SK-MEL-5 (cell line): ENCODE measurements at places on chromosomes 13 and 19.

DNA sequence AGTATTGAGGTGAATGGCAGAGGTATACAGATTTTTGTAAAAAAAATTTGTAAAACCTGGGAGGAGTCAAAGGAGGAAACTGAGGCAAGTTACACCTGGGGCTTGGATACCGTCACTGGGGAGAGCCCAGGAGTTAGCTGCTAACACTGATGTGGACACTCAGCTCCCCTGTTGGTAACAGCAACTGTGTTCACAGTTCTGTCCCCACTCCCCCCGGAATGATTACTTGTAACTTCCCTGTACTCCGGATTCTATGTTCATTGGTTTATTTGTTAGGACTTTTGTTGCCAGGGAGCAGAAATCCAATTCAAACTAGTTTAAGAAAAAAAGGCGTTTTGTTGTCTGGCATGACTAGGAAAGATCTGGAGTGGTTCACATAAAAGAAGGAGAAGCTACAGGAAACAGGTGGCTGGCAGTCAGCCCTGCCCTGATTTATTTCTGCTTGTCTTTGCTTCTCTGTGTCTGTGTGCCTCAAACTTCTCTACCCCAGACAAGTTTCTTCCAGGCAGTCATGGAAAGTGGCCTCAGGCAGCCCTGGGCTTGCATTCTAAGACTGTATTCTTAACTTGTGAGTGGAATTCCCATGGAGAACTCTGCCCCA, 2.3 kb upstream of the GPR12 start:
- peak; percentile 41 for DNase-seq

GRCh38 chr13:27006519-27007161, 165.0 kb downstream of the USP12 start:
- DNase-seq = no peak

DNA sequence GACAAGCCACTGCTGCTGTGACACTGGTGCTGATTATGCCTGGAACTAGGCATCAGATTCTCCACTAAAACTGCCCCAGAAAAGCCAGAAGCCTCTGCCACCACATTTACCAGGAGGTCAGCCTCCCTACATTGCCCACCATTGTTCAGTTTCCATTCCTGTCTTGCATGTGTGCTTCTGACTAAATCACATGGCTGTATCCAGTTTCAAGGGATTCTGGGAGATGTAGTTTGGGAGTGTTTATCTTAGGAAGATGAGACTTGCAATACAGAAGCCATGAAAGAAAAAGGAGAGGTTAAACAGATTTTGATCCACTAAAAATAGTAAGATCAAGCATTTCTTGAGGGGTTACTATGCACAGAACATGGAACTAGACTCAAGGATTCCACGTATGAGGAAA, 40.7 kb upstream of the SERPINE3 start:
- peak; percentile 64 for DNase-seq

GRCh38 chr13:101209206-101209893, 207.0 kb downstream of the NALCN start:
- DNase-seq = no peak

DNA sequence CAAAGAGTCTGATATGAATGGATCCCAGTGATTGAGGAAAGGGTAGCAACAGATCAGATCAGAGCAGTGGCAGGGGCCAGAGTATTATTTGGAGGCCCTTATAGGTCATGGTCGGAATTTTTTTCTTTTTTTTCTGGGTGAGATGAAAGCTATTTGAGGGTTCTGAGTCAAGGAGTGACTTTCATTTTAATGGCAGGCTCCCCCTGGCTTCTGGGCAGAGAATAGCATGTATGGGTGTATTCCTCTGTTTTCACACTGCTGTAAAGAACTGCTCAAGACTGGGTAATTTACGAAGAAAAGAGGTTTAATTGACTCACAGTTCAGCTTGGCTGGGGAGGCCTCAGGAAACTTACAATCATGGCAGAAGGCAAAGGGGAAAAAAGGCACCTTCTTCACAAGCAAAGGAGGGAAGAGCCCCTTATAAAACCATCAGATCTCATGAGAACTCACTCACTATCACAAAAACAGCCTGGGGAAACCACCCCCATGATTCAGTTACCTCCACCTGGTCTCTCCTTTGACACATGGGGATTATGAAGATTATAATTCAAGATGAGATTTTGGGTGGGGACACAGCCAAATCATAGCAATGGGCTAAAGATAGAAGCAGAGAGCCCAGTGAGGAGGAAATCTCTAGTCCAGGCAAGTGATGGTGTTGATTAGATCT, 3.0 kb upstream of the SLC6A16 start:
- peak; percentile 64 for DNase-seq

DNA sequence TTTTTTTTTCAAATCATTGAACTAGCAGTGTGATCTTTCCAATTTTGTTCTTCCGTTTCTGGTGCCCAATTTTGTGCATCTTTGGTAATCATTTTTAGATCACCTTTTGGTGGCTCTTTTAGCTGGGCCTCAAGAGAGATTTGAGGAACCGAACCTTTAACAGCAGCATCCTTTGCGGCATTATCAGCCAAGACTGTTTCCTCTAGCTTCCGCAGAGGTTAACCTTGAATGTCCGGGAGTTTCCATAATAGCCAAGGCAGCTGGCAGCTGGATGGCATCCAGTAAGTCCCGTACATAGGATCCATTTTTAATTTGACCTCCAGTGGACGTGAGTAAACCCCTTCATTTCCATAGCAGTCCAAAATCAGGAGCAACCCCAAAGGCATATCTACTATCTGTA, 9.6 kb downstream of the IRGC start:
- no peak for DNase-seq

GRCh38 chr19:57096685-57097361, 23.0 kb upstream of the USP29 start:
- DNase-seq = no peak

GRCh38 chr19:1860042-1860775, 3.2 kb downstream of the KLF16 start:
- DNase-seq = no peak

DNA sequence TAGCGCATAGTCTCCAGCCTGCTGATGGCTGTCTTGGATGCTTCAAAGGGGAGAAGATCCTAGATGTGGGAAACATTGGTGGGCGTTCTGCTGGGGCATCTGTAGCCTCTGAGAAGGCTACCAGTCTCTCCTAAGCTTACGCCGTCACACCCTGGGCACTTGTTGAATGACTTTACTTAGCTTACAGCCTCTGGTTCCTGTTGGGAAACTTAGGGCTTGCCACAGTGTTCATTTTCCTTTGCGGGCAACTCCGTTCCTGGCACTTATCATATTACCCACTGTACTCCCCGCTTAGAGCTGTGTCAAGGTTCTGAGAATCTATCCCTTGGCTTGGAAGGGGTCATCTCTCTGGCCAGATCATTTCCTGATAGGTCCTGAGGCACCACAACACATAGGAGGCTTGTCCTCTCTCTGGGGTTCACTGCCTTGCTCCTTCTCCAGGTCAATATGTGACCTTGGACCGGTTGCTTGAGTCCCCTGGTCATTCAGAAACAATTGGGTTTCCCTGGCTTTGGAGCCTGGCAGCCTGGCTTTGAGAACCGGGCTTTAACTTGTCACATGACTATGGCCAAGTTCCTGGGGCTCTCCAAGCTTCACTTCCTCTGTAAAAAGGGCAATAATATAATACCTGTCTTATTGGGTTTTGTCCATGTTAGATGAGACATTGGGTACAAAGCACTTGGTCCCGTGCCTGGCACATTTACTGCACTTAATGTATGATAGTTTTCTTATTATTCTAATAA, 20.5 kb upstream of the ALOX5AP start:
- DNase-seq = no peak

DNA sequence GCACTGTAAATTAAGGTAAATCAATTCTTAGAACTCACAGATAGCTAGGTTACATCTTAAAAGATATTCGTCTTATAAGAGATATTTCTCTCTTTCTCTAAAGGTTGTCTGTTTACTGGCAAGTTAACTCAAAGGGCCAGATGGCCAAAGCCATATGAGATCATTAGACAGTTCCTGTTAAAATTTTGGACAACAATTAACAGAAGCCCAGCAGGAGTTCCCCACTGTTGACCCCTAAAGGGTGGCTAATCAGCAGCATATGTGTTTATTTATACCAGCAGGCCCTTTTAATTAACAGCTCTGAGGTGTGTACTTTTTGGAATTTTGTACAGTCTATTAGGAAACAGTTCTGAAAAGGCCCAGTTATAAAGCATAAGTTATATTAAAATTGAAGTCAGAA, 245.8 kb downstream of the LIG4 start:
- DNase-seq = no peak

GRCh38 chr13:72643311-72643989, 84.0 kb downstream of the MZT1 start:
- peak; percentile 60 for DNase-seq

GRCh38 chr13:71261256-71261655, 605.7 kb downstream of the DACH1 start:
- no peak for DNase-seq

- DNase-seq = no peak
Observed at GRCh38 chr13:37597477-37598025, 1.0 kb downstream of the POSTN start.

DNA sequence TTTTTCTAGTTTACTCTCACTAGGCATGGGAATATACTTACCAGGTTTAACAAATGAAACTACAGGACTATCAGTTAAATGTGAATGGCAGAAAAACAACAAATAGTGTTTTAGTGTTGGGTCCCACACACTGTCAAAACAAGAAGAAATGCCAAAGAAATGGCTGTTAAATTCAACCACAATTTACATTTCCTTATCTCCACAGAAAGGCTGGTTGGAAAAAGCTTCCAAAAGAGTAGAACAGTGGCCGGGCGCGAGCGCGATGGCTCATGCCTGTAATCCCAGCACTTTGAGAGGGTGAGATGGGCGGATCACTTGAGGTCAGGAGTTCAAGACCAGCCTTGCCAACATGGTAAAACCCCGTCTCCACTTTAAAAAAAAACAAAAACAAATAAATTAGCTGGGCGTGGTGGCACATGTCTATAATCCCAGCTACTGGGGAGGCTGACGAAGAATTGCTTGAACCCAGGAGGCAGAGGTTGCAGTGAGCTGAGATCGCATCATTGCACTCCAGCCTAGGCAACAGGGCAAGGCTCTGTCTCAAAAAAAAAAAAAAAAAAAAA, 66.5 kb downstream of the SERP2 start:
- no peak for DNase-seq

GRCh38 chr13:99861771-99862170, 109.8 kb downstream of the ZIC5 start:
- no peak for DNase-seq

- no peak for DNase-seq
Observed at GRCh38 chr19:30634131-30634830, 262.1 kb downstream of the ZNF536 start.

- no peak for DNase-seq
Observed at GRCh38 chr19:1038978-1039645, 795 bp upstream of the ABCA7 start.

DNA sequence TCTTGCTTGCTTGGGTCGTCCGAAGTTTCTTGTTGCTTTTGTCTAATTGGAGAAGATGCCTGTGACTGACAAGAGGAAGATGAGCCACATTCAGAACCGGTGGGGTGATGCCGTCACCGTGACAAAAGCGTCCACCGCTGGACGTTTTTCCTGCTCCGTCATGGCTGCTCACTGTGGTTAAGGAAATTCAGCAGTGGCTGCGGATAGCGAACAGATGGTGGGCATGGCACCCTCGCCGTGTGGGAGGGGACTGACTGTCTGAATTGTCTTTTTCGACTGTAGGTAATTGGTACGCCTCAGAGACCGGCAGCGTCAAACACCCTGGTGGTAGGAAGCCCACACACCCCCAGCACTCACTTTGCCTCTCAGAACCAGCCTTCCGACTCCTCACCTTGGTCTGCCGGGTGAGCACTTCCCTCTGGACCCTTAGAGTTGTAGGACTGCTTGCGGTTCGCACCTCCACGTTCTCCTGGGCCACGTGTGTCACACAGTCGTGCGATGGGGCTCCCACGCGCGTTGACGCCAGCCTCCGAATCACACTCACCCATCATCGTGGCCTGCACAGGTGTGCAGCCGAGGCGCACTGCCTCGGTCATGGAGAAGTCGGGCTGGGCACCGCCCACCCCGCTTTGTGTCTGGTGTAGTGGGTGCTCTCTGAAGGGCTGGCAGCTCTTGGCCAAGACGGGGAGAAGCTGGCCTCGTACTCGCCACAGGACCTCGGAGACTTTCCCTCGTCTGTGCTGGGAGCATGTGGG, 26.5 kb downstream of the ATP4B start:
- DNase-seq = no peak

DNA sequence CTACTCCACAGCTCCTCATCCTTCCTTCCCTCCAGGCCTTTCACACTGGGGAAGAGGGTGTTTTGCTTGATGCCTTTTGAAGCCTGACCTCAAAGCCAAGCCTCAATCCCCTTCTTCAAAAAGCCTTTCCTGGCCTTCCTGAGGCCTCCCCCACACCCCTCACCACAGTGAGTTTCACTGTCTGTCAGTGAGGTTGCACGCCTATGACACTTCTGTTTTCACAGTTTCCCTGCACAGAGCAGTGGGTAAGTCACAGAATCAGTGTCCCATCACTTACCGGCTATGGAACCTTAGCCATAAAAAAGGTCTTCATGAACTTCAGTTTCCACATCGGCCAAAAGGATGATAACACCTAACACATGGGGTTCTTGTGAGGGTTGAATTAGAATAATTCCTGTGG, 371.4 kb downstream of the UQCRFS1 start:
- no peak for DNase-seq

DNA sequence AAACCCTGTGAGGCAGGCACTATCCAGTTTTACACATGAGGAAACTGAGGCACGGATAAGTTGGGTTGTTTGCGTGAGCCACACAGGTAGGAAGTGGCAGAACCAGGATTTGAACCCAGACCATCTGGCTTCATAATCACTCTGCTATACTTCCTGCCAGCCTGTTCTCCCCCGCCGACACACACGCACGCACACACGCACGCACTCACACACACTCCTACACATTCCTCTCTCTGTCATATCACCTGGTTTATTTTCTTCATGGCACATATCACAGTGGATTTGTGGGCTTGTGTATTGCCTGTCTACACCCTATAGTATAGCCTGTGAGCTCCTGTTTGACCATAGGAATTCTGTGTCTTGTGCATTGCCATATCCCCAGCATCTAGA, 140.0 kb downstream of the SIPA1L3 start:
- DNase-seq = no peak

DNA sequence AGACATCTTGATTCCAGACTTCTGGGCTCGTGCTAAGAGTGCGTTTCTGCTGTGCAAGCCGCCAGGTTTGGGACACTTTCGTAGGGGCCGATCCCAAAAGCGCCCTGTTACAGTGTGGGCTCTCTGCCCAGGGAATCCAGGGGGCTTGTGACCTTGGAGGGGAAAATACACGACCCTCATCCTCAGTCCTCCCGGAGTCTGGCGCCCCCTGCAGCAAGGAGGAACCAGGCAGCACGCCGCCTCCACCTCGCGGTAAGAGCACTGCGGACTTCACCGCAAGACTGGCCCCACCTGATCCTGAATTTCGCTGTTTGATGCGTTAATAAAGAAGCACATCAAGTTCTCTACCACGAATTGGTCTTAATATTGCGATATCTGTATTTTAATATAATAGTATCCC, 5.2 kb downstream of the POLRMT start:
- no peak for DNase-seq

DNA sequence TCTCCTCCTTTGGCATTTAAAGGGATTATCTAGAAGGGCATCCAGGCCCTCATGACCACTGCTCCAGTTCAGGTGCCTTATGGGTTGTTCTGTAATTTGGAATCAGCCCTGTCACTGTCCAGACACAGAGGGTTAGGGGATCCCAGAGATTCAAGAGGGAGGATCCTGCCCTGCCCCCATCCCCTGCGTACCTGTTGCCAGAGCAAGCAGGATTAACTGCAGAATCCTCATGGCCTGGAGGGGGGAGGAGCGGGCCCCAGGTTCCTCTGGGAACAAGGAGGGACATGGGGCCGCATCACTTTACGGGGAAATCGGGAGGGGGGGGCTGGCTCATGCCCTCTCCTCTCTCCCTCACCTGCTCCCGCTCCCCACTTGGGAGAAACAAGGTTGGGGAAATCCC, 1.0 kb downstream of the KLK11 start:
- no peak for DNase-seq

GRCh38 chr13:39016787-39017186, 21.1 kb downstream of the PROSER1 start:
- peak; percentile 60 for DNase-seq
